T follicular helper cell (primary cell): ENCODE measurements at places on chromosomes 12 and 14.

- no peak for DNase-seq
Measured at GRCh38 chr14:71142375-71143038, 235.2 kb downstream of the PCNX1 start.

DNA sequence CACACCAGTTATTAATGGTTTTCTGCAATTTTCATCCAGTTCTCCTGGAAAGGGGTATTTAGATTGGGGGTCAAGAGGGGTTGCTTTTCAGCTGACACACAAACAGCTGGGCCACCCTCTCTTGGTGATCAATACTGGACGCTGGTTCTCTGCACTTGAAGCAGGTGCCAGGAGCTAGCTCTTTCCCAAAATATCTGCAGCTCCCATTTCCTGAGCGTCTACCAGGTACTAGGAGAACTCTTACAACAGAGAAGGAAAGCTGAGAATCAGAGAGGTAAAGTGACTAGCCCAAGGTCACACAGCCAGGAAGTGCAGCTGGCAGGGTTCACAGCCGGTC, 1.2 kb downstream of the TESC start:
- no peak for DNase-seq

- no peak for DNase-seq
Measured at GRCh38 chr12:104680070-104680469, 223.3 kb downstream of the CHST11 start.

DNA sequence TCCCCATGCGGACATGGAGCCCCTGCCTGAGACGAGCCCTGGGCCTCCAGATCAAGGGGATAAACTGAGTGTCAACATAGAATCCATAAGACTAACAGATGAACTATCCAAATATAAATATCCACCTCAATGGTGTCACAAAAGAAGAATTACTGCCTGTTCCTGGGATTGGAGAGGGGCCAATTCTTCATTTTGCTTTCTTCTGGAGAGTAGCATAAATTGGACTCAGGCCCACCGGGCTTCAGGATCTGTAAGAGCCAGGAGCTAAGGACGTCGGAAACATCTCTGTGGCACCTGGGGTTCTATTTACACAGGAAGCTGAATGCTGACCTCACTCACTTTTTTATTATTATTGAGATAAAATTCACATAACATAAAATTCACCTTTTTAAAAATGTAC, 408.2 kb upstream of the CCDC196 start:
- DNase-seq, result no peak

GRCh38 chr12:45268672-45269411, 52.9 kb downstream of the ANO6 start:
- DNase-seq, result no peak

DNA sequence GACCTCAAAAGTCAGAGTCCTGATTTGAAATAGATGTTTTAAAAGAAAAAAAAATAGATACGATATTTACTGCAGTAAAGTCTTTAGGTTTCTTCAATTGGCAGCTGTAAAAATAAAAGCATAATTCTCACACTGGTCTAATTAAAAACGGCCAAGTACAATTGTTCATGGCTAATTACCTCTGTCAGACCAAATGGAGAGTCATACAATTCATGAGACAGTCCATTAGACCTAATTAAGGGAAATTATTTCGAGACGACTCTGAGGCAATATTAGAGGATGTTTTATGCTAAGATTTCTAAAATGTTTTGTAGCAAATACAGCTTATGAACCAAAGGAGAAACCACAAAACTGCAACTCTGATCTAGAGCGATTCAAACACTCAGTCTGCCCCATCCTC, 131.3 kb downstream of the PHLDA1 start:
- no peak for DNase-seq

DNA sequence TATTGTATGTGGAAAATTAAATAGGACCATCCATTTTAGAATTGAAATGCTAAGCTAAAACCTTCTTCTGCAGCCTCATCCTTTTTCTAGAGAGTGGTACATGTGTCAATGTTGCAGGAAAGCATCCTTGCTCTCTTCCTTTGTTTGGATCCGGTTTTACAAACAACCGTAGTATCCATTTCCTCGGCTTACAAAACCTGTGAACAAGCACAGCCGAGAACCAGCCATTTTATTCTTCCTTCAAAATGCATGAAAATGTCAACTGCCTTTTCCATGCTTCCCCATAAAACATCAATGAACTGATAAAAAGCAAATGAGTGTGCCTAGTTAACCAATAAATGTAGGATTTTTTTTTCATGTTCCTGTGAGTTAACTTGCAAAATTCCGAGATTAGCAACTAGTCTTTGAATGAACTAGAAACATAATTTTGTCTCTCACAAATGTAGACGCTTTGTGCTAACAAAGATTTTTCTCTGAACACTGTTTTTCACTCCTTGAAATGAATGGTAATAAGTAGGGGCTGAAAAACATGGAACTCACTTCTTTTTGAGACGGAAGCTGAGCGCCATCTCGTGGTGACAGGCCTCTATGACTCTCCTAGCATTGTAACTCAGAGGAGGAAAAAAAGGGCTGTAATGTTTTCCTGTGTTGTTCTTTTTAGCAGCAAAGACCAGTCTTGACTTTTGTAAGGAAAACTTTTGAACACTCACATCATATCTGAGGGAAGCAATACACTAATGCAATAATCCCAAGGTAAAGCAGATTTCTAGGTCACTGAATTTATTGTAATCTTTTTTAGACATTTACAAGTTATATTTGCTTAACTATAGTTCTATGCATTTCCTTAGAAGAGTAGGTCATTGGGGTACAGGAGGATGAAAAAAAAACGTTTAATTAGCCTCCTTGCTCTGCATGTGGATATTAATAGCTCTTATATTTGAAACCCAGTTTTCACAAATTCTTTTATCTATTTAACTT, 157.4 kb upstream of the FOXG1 start:
- DNase-seq, result no peak

GRCh38 chr12:14650789-14651188, 45.6 kb downstream of the GUCY2C start:
- no peak for DNase-seq

- no peak for DNase-seq
Measured at GRCh38 chr14:71550367-71550766, 381.9 kb upstream of the RGS6 start.

GRCh38 chr14:38705220-38705619, 397.8 kb downstream of the SEC23A start:
- no peak for DNase-seq

GRCh38 chr12:126663304-126664094, 1598.3 kb downstream of the AACS start:
- no peak for DNase-seq

GRCh38 chr12:100860611-100861010, 66.0 kb downstream of the ANO4 start:
- no peak for DNase-seq

GRCh38 chr12:113236539-113237399, 15.5 kb downstream of the TPCN1 start:
- no peak for DNase-seq

DNA sequence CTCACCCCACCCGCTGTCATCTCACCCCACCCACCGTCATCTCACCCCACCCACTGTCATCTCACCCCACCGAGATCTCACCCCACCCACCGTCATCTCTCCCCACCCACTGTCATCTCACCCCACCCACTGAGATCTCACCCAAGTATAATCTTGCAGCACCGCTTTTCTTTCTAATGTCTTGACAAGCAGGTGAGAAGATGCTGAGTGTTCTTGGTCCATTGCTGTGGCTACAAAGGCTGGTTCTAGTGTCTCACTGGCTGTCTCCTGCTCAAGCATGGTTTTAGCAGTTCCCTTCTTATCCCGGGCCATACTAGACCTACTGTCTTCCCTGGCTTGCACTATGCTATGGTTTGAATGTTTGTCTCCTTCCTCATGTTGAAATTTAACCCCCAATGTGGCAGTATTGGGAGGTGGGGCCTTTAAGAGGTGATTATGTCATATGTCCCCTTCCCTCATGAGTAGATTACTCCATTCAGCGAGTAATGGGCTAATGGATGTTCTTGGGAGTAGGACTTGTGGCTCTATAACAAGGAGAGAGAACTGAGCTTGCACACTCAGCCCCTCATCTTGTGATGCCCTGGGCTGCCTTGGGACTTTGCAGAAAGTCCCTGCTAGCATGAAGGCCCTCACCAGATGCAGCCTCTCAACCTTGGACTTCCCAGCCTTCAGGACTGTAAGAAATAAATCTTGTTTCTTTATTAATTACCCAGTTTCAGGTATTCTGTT, 47.7 kb upstream of the PPP2R5C start:
- no peak for DNase-seq

DNA sequence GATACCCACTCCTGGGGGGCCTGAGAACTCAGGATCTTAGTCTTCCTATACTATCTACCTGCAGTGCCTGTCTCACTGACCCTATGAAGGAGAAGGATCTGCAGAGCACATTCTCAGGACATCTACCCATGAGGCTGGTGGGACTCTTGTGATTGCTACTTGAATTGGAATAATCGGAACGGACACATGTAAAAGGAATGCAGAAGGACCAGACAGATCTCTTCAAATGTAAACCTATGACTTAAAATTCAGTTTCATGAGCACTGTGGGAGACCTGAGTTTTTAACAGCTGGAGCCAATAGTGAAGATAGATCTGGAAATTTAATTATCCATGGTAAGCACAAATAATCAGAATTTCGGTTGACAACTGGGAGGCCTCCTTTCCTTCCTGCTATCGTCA, 35.2 kb upstream of the CPSF6 start:
- DNase-seq, result no peak

DNA sequence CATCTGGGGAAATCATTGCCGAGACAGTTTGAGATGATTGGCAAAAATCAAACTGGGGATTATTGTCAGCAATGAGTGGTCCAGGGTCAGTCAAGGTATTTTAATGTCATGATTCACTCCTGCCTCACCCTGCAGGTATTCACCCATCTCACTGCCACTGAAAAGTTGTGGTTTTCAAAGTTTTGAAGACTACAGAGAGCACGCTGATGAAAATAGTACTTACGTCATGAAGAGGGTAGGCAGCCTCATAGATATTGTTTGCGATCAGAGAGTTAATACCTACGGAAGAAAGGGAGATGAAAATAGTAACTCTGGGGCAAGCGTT, 138.0 kb downstream of the ANO2 start:
- no peak for DNase-seq

- DNase-seq, result no peak
Measured at GRCh38 chr12:51262758-51263177, 7.4 kb downstream of the SMAGP start.

DNA sequence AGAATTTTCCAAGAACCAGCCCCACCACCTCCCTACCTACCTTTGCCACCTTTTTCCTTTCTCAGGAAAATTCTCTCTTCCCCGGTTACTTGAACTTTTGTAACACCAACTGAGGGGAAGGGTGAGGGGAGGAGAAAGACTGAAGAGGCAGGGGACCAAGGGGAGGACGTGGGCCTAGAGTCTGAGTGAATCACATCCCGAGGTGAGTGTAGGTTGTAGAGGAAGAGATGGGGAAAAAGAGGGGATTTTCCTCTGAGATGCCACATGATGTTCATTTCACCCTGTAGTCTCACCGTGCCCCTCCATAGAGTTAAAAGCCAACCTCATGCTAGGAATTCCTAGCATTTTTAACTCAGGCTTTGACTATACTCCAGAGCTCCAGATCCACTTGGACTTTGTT, 311.8 kb downstream of the RPAP3 start:
- no peak for DNase-seq

- DNase-seq, result no peak
Measured at GRCh38 chr14:91388551-91388975, 29.1 kb downstream of the CCDC88C start.
